NCI-H774 (cell line): ENCODE measurements at places on chromosomes 7 and 10.
A peak's percentile ranks its signal among the peaks of the same experiment; 100 is the strongest.

GRCh38 chr7:104059103-104059502 lies 69.6 kb upstream of the RELN start:
- no peak for DNase-seq

DNA sequence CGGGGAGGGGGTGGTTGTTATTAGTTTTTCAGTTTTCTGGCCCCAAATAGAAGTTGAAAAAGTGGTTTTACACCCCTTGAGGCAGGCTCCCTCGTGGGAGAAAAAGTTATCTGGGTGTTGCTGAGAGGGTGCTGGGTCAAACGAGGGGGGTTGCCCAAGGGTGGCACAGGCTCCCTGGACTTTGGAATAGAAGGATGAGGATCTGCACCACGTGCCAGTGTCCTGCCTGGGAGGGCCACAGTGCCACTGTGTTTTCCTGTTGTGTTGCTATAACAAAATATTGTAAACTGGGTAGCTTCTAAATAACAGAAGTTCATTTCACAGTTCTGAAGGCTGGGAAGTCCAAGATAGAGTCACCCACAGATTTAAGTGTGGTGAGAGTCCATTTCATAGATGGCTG lies 181.9 kb downstream of the CXCL12 start:
- no peak for DNase-seq

- DNase-seq = no peak
Observed at GRCh38 chr7:7351156-7351555, 168.8 kb downstream of the C1GALT1 start.

DNA sequence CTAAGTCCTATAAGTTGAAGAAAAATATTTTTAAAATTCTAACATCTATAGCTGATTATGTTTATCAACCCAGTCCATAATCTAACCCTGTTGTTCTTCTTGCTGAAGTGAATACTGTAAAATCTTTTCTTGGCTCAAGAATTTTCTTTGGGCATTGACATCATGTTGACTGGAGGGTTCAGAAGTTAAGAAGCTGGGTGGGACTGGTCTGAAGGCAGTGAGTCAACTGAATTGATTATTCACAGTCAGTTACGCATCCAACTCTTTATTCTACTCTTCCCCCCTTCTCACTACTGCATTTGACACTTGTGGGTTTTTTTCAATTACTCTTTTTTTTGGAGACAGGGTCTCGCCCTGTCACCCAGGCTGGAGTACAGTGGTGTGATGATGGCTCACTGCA lies 31.0 kb downstream of the DENND2A start:
- no peak for DNase-seq

- no peak for DNase-seq
Observed at GRCh38 chr7:21942955-21943354, 2.7 kb downstream of the CDCA7L start.

DNA sequence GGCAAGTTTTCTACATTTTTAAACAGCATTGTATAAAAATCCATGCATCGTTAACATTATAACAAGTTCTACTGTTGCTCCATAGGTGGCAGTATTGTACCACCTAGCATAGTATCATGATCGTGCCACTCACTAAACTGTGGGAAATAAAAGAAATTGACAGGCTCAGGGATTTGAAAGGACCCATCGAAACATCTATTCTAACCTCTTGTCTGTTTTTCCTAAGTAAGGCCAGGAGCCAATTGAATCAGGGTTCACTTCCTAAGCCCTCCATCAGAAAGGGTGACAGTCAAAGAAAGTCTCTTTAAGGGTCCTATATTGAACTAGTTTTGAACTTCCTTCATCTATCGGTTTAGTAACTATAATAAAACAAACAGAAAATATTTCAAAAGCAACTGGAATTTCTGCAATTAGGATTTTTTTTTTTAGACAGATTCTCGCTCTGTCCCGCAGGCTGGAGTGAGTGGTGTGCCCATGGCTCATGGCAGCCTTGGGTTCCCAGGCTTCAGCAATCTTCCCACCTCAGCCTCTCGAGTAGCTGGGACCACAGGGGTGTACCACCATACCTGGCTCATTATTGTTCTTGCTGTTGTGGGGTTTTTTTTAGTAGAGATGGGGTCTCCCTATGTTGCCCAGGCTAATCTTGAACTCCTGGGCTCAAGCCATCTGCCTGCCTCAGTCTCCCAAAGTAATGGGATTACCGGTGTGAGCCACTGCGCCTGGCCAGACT lies 9.4 kb downstream of the HACD1 start:
- DNase-seq = peak; percentile 10

DNA sequence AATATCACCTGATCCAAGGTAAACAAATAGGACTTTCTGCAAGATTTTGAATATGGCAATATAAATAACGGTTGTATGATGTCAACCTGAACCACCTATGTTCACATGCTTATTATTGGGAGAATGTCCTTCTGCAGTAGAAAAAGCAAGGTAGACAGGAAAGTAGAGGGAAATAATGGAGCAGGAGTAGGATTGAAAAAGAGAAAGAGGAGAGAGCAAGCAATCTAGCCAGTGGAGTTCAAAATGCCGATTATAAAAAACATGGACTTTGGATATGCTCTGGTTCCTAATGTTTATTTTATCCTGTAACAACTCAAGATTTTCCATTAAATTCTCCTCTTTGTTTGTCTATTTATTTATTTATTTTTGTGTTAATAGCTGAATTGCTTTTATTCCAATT lies 878.0 kb upstream of the KCND2 start:
- DNase-seq = no peak

DNA sequence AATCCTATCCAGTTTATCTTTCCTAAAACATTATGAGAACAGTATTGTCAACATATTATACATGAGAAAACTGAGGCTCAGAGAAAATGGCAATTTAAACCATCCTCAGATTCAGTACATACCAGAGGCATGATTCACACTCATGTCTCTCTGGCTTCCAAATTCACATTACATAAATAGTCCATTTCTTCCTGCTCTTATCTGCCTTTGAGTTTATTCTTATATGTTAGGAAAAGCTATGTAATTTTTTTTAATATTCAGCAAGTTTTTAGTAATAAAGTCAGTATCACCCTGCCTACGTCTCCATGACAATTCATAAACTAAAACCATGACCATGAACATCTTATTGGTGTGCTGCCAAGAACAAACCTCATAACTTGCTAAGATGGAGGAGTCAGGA lies 1260.2 kb upstream of the SORCS1 start:
- DNase-seq = no peak

- no peak for DNase-seq
Observed at GRCh38 chr7:138943061-138943460, 38.1 kb downstream of the KIAA1549 start.

- no peak for DNase-seq
Observed at GRCh38 chr10:7436490-7437100, 25.8 kb upstream of the SFMBT2 start.
